Upper lobe of left lung (tissue), 6 donors: ENCODE measurements at places on chromosomes 4 and X. TPM values are rescaled to one million over a fixed set of nuclear protein-coding genes. Genes with fewer than 3 reads are reported as not detected.

GRPR gene
- 0.39 TPM for total RNA-seq

STATH gene
- not detected for total RNA-seq

CNGA1 gene
- total RNA-seq, result 0.20 TPM

ASB9 gene
- total RNA-seq, result 3.4 TPM

CXCL8 gene
- 9.0 TPM for total RNA-seq

CT45A3 gene
- not detected for total RNA-seq

USP17L30 gene
- not detected for total RNA-seq

TRAM1L1 gene
- total RNA-seq, result 1.1 TPM

GAGE2A gene
- total RNA-seq, result 1.2 TPM

UGT8 gene
- total RNA-seq, result 1.4 TPM

MFAP3L gene
- total RNA-seq, result 6.0 TPM

LIMCH1 gene
- 263 TPM for total RNA-seq

SSX2 gene
- not detected for total RNA-seq

FAM53A gene
- total RNA-seq, result 0.59 TPM

- DNase-seq, result no peak
- no peak overlapping the region for H3K27ac ChIP-seq
- no peaks in the 10 kb centered on the region for H3K36me3 ChIP-seq
- H3K4me3 ChIP-seq, result no peak overlapping the region
- H3K27me3 ChIP-seq, result no peaks in the 10 kb centered on the region
These were observed 856.6 kb downstream of the CENPC start for GRCh38 chr4:66688674-66689073.

DNA sequence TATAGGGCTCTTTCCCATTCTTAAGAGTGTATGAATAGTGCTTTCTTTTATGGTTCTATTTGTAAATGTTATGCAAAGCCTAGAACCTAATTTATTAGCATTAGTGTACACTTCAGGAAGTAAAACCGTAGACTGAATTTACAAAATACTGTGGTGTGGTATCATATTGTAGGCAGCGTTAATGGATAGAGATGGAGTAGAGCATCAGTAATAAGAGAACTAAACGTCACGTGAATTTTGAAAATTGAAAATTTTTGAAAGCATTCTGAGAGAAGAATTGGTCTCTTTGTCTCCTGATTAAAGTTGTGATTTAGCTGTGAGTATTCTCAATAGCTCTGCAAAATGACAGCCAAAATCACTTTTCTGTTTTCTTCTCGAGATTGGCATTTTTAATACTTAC, 2.9 kb downstream of the STIM2 start:
- H3K4me1 ChIP-seq, result peaks cover 36% of the 10 kb centered on the region
- no peak overlapping the region for H3K4me3 ChIP-seq
- DNase-seq, result no peak
- H3K27ac ChIP-seq, result peak overlapping the region; percentile 96

- H3K4me1 ChIP-seq, result no peaks in the 10 kb centered on the region
- H3K36me3 ChIP-seq, result peaks cover 85% of the 10 kb centered on the region
- no peak for DNase-seq
- H3K27ac ChIP-seq, result no peak overlapping the region
These were observed 80.7 kb downstream of the ZAR1 start for GRCh38 chr4:48570646-48571220.

- no peaks in the 10 kb centered on the region for H3K27me3 ChIP-seq
- peaks cover 2% of the 10 kb centered on the region for H3K4me1 ChIP-seq
- H3K4me3 ChIP-seq, result no peak overlapping the region
- H3K36me3 ChIP-seq, result no peaks in the 10 kb centered on the region
- H3K27ac ChIP-seq, result no peak overlapping the region
These were observed 350.8 kb upstream of the KLF3 start for GRCh38 chr4:38313175-38313574.

GRCh38 chr4:185204238-185204910, 574 bp upstream of the CFAP97 start:
- H3K4me1 ChIP-seq, result peaks cover 34% of the 10 kb centered on the region
- peak overlapping the region; percentile 81 for H3K4me3 ChIP-seq
- no peaks in the 10 kb centered on the region for H3K27me3 ChIP-seq
- no peaks in the 10 kb centered on the region for H3K36me3 ChIP-seq
- H3K27ac ChIP-seq, result peak overlapping the region; percentile 96

DNA sequence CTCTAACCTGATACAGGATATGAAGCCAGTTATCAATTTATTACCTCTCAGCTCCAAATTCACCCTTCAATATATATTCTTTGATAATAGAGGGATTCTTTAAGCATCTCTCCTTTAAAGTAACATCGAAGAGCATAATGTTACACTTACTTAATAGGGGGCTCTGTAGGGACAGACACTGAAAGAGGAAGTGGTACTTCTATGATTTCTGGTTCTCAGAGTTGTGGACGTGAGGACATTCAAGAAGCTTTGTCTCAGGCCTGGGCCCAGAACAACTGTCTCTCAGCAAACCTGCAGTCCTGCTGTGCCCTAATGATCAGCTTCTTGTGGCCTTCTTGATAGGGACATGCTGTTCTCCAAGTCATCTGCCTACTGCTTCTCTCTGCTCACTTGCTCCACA, 4.2 kb upstream of the ZXDB start:
- H3K4me3 ChIP-seq, result no peak overlapping the region
- no peaks in the 10 kb centered on the region for H3K36me3 ChIP-seq
- no peak for DNase-seq
- H3K27me3 ChIP-seq, result no peaks in the 10 kb centered on the region
- H3K4me1 ChIP-seq, result peaks cover 6% of the 10 kb centered on the region

GRCh38 chr4:111797455-111798163, 347.6 kb upstream of the FAM241A start:
- H3K4me1 ChIP-seq, result no peaks in the 10 kb centered on the region
- no peak overlapping the region for H3K27ac ChIP-seq
- H3K27me3 ChIP-seq, result no peaks in the 10 kb centered on the region
- no peaks in the 10 kb centered on the region for H3K36me3 ChIP-seq

DNA sequence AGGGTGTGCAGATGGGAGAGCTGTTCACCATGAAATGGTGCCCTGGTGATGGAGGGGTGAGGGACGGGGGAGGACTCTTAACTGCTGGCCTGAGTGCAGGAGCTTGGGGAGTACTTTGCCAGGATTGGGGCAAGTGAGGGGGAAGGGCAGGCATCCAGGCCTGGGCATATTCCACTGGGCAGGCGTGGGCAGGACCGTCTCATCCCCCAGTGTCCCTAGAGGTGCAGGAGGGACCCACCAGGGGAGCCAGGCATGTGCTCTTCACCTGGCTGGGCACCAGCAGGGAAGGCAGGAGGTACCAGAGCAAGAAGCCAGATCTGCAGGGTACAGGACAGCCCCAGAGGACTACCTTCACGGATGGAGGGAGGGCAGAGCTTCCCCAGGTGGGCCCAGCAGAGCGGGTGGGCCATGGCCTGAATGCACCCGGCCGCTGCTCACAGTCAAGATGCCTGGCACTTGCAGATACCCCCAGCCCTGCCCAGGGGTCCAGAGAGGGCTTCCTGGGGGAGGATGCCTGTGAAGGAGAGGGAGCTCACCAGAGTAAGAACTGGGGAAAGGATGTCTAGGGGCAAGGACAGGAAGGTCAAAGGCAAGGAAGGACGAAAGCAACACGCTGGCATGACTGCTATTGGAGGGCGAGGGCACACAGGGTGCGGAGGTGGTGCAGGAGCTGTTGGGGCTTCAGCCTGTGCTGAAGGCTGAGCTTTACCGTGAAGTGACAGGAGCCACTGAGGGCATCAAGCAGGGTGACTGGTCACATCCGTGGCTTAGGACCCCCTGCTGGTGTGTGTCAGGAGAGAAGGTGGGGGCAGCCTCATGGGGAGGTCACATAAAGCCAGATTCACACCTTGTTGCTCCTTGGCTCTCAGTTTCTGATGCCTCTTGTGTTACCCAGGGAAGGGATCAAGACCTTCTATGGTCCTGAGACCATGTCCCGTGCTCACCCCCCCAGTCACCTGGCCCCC, 68.2 kb upstream of the NKX1-1 start:
- no peak overlapping the region for H3K4me3 ChIP-seq
- no peak overlapping the region for H3K27ac ChIP-seq
- H3K4me1 ChIP-seq, result peaks cover 3% of the 10 kb centered on the region
- H3K27me3 ChIP-seq, result peaks cover 14% of the 10 kb centered on the region
- no peaks in the 10 kb centered on the region for H3K36me3 ChIP-seq

DNA sequence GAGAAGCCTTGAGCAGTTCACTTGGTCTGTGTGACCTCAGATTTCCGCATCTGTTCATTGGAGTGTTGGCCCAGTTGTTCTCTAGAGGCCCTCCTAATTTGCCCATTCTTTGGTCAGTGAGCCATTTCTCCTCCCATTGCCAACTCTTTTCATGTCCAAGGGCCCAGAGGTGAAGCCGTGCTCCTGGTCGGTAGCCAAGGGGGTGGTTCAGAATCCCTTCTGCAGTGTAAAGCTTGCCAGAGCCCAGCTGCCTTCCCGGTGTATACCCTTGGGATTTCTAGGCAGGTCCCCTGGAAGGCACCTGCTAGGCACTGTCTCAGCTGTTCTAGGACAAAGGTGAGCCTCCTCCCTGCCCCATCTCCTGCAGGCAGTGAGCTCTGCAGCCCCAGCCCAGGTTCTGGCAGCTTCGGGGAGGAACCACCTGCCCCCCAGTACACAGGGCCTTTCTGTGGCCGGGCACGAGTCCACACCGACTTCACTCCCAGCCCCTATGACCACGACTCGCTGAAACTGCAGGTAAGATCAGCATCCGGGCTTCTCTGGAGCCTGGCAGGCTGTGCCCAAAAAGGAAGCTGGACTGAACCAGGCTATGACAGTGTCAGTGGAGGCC, 12.3 kb downstream of the SASH3 start:
- H3K27me3 ChIP-seq, result no peaks in the 10 kb centered on the region
- no peaks in the 10 kb centered on the region for H3K4me1 ChIP-seq
- H3K4me3 ChIP-seq, result no peak overlapping the region

- no peak overlapping the region for H3K4me3 ChIP-seq
- no peak for DNase-seq
- H3K27me3 ChIP-seq, result no peaks in the 10 kb centered on the region
These were observed 34.8 kb downstream of the CT47B1 start for GRCh38 chrX:120840827-120841226.

GRCh38 chr4:88623097-88623496, 30.8 kb downstream of the HERC3 start:
- H3K27ac ChIP-seq, result no peak overlapping the region
- no peaks in the 10 kb centered on the region for H3K36me3 ChIP-seq
- no peak overlapping the region for H3K4me3 ChIP-seq
- H3K27me3 ChIP-seq, result no peaks in the 10 kb centered on the region
- DNase-seq, result no peak
- H3K4me1 ChIP-seq, result no peaks in the 10 kb centered on the region

- H3K4me3 ChIP-seq, result no peak overlapping the region
- no peaks in the 10 kb centered on the region for H3K36me3 ChIP-seq
- H3K4me1 ChIP-seq, result no peaks in the 10 kb centered on the region
- H3K27me3 ChIP-seq, result no peaks in the 10 kb centered on the region
- H3K27ac ChIP-seq, result no peak overlapping the region
These were observed 330.7 kb upstream of the RASGEF1B start for GRCh38 chr4:81802285-81802846.

GRCh38 chr4:82467471-82467870, 37.1 kb downstream of the ENOPH1 start:
- no peaks in the 10 kb centered on the region for H3K27me3 ChIP-seq
- no peak for DNase-seq
- no peaks in the 10 kb centered on the region for H3K36me3 ChIP-seq
- no peak overlapping the region for H3K4me3 ChIP-seq
- no peak overlapping the region for H3K27ac ChIP-seq

- H3K4me3 ChIP-seq, result no peak overlapping the region
- no peaks in the 10 kb centered on the region for H3K36me3 ChIP-seq
- no peak for DNase-seq
- H3K27me3 ChIP-seq, result no peaks in the 10 kb centered on the region
- H3K27ac ChIP-seq, result no peak overlapping the region
These were observed 34.8 kb downstream of the IGFBP7 start for GRCh38 chr4:57075367-57075766.

- no peaks in the 10 kb centered on the region for H3K36me3 ChIP-seq
- peaks cover 41% of the 10 kb centered on the region for H3K4me1 ChIP-seq
- peak overlapping the region; percentile 50 for H3K27ac ChIP-seq
- H3K27me3 ChIP-seq, result no peaks in the 10 kb centered on the region
- H3K4me3 ChIP-seq, result no peak overlapping the region
These were observed 5.1 kb downstream of the RTL5 start for GRCh38 chrX:72126539-72127140.

GRCh38 chr4:78763251-78763650, 12.9 kb upstream of the BMP2K start:
- no peak overlapping the region for H3K4me3 ChIP-seq
- H3K36me3 ChIP-seq, result no peaks in the 10 kb centered on the region
- no peaks in the 10 kb centered on the region for H3K27me3 ChIP-seq

DNA sequence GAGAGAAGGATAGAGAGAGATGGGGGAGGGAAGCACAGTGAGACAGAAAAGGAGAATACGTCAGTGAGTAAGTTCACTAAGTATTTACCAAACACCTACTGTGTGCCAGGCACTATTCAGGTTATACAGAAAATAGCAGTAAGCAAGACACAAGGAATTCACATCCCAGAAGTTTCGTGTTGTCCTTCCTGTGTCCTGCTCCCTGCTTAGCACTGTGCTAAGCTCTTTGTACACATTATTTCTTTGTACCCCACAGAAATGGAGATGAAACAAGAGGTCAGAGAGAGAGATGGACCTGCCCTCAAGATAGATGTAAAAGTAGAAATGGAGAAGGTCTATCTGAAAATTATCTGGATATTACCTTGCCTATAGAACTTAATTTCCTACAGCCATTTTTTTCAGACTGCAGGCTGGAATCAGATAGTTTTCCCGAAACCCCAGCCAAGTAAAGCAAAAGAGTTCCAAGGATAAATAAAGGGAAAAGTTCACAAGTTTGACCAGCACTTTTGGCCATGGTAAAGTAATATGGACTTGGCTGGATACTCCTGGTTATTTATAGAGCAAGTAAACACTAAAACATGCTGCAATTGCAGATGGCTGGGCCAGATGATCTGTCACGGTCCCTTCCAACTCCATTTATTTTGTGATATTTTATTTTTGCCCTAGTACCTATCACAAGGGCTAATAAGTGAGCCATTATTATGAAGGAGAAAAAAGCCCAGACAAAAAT, 353.7 kb upstream of the SLC7A11 start:
- H3K4me3 ChIP-seq, result no peak overlapping the region
- H3K27me3 ChIP-seq, result no peaks in the 10 kb centered on the region
- H3K4me1 ChIP-seq, result no peaks in the 10 kb centered on the region
- no peak for DNase-seq
- no peaks in the 10 kb centered on the region for H3K36me3 ChIP-seq

DNA sequence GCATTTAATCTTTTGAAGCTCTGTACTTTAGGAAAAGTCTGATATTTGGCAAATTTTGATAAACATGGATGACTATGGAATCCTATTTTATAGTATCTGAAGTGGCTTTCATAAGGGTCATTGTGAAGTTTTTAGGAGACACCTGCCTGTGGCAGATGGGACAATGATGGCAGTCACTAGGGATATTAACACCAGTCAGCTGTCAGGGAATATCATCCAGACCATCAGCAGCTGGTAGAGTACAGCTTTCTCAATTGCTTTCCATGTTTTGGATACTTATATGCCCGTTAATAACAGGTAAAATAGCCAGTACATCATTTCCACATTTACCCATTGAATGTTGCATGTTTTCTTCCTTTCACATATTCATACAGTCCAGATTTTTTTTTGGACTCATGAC, 39.1 kb downstream of the NPNT start:
- no peak overlapping the region for H3K4me3 ChIP-seq
- no peaks in the 10 kb centered on the region for H3K27me3 ChIP-seq
- H3K4me1 ChIP-seq, result no peaks in the 10 kb centered on the region
- no peaks in the 10 kb centered on the region for H3K36me3 ChIP-seq
